ENCODE measurements at places on chromosomes 4 and X. TPM values are rescaled to one million over a fixed set of nuclear protein-coding genes. Genes with fewer than 3 reads are reported as not detected.

- no peaks in the 10 kb centered on the region for H3K36me3 ChIP-seq
- no peak for DNase-seq
- H3K4me3 ChIP-seq, result no peak overlapping the region
- no peaks in the 10 kb centered on the region for H3K27me3 ChIP-seq
Observed at GRCh38 chr4:148030193-148030873, 298.4 kb downstream of the ARHGAP10 start.

DNA sequence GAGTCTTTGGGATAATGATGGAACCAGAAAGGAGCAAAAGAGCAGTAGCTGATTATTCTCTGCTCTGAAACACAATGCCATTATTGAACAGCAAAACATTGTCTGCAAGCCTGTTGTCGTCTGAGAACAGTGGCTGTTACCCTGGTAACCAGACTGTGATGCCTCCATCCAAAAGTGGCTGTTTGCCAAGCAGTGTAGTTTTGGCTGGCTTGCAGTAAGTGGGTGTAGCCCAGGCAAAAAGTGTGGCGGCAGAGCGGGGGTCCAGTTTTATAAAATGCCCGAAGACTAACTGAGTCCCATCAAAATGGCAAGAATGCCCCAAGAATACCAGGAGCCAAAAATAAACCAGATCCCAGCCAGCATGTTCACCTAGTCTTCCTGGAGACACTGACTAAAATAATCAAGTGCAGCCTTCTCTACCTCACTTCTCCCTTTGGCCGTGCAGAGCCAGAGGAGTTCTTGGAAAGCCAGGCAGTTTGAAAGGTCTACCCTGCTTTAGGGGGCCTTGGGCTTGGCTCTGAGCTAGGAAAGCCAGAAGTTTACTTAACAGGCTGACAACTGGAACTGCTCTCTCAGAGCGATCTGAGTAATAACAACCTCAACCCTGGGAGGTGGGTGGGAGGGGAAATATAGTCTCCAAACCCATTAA, 2.6 kb downstream of the PLP1 start:
- no peak overlapping the region for H3K27ac ChIP-seq
- no peaks in the 10 kb centered on the region for H3K36me3 ChIP-seq
- no peaks in the 10 kb centered on the region for H3K4me1 ChIP-seq
- no peak for DNase-seq
- H3K4me3 ChIP-seq, result no peak overlapping the region
- H3K27me3 ChIP-seq, result no peaks in the 10 kb centered on the region

GRCh38 chr4:8291701-8292477, 22.3 kb downstream of the HTRA3 start:
- H3K27ac ChIP-seq, result no peak overlapping the region
- DNase-seq, result no peak
- H3K4me3 ChIP-seq, result no peak overlapping the region
- no peaks in the 10 kb centered on the region for H3K27me3 ChIP-seq
- H3K36me3 ChIP-seq, result no peaks in the 10 kb centered on the region
- H3K4me1 ChIP-seq, result no peaks in the 10 kb centered on the region

GRCh38 chr4:6771229-6771671, 11.3 kb upstream of the KIAA0232 start:
- H3K4me1 ChIP-seq, result peaks cover 16% of the 10 kb centered on the region
- no peaks in the 10 kb centered on the region for H3K36me3 ChIP-seq
- peak overlapping the region; percentile 42 for H3K27ac ChIP-seq
- DNase-seq, result peak; percentile 48

- H3K27ac ChIP-seq, result no peak overlapping the region
- H3K4me1 ChIP-seq, result no peaks in the 10 kb centered on the region
- H3K4me3 ChIP-seq, result no peak overlapping the region
Observed at GRCh38 chr4:98720871-98721480, 62.6 kb upstream of the TSPAN5 start.

DNA sequence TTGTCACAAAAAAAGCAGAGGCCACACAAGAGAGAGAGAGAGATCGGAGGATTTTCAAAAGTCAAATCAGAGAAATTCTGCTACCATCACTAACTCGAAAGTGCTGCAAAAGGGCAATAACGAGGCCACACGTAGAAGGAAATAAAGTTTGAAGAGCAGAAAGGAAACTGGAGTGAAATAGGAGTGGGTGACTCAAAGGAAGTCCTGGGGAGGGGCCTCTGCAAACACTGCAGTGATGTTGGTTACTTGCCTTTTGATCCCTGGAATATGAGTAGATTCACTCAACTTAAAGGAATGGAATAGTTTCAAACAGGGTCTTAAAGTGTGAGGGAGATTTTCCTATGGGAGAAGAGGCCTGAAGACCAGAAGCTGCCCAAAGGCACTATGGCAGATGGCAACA, 663.4 kb upstream of the LCORL start:
- H3K4me1 ChIP-seq, result peaks cover 13% of the 10 kb centered on the region
- DNase-seq, result no peak
- no peaks in the 10 kb centered on the region for H3K36me3 ChIP-seq
- no peak overlapping the region for H3K27ac ChIP-seq
- H3K4me3 ChIP-seq, result no peak overlapping the region
- H3K27me3 ChIP-seq, result no peaks in the 10 kb centered on the region

GRCh38 chr4:160498211-160498610, 1395.3 kb downstream of the RAPGEF2 start:
- no peak overlapping the region for H3K27ac ChIP-seq
- no peaks in the 10 kb centered on the region for H3K27me3 ChIP-seq

GRCh38 chr4:111633663-111634266, 511.5 kb upstream of the FAM241A start:
- no peaks in the 10 kb centered on the region for H3K36me3 ChIP-seq
- no peak overlapping the region for H3K27ac ChIP-seq
- no peaks in the 10 kb centered on the region for H3K27me3 ChIP-seq
- DNase-seq, result no peak

GRCh38 chr4:81031796-81032551, 1.5 kb downstream of the BMP3 start:
- DNase-seq, result no peak
- H3K27me3 ChIP-seq, result peaks cover 17% of the 10 kb centered on the region
- no peaks in the 10 kb centered on the region for H3K36me3 ChIP-seq
- H3K27ac ChIP-seq, result no peak overlapping the region
- peaks cover 17% of the 10 kb centered on the region for H3K4me1 ChIP-seq

YY2 gene
- 4.9 TPM for total RNA-seq

TREX2 gene
- total RNA-seq, result 1.0 TPM

IL13RA1 gene
- 15.2 TPM for total RNA-seq

AMER1 gene
- total RNA-seq, result 7.6 TPM

DCAF4L1 gene
- 0.33 TPM for total RNA-seq

CXXC4 gene
- total RNA-seq, result 3.6 TPM

TLR3 gene
- total RNA-seq, result 4.2 TPM

Measured in body of pancreas (tissue), 4 donors.